ENCODE measurements at places on chromosomes 7 and 10.

- no peaks in the 10 kb centered on the region for H3K4me1 ChIP-seq
- H3K27me3 ChIP-seq, result no peaks in the 10 kb centered on the region
- no peak overlapping the region for H3K4me3 ChIP-seq
- H3K36me3 ChIP-seq, result no peaks in the 10 kb centered on the region
These were observed 44.9 kb upstream of the SHH start for GRCh38 chr7:155857141-155857540.

DNA sequence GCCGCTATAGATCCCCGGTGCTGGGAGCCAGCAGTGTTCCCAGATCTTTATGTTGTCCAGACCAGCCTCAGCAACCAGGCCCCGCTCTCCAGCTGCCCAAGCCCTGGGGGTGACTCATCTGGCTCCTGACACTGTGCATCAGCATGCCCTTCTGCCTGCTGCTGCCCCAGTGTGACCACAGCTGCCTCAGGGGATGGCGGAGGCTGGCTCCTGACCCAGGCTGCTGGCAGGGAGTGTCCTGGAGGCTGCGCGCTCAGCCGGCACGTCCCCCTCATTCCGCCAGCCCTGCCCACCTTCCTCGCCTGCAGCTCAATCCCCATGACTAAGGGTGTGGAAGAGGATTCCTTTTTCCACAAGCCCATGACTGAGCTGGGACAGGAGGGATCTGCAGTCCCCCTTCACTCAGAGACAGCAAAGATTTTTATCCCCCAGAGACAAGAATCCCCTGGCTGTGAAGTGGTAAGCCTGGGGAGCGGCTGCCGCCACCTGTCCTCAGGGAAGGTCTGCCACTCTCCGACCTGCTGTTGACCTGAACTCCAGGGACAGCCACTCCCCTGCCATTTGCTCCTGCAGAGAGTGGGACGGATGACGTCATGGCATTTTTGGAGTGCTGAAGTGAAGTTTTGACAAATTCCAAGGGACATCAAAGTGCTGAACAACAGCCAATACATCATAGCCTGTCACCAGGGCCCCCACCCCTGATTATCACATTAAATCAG, 182.8 kb upstream of the BMPER start:
- DNase-seq, result no peak
- H3K27ac ChIP-seq, result no peak overlapping the region
- H3K27me3 ChIP-seq, result no peaks in the 10 kb centered on the region
- no peaks in the 10 kb centered on the region for H3K36me3 ChIP-seq

- H3K4me1 ChIP-seq, result no peaks in the 10 kb centered on the region
- H3K36me3 ChIP-seq, result no peaks in the 10 kb centered on the region
These were observed 26.5 kb upstream of the TRIL start for GRCh38 chr7:28984631-28985030.

GRCh38 chr10:81280497-81281479, 594.2 kb upstream of the NRG3 start:
- H3K4me1 ChIP-seq, result no peaks in the 10 kb centered on the region
- H3K4me3 ChIP-seq, result no peak overlapping the region
- no peak for DNase-seq
- no peaks in the 10 kb centered on the region for H3K36me3 ChIP-seq
- no peaks in the 10 kb centered on the region for H3K27me3 ChIP-seq

GRCh38 chr10:369684-370448, 234.6 kb downstream of the ZMYND11 start:
- peaks cover 4% of the 10 kb centered on the region for H3K36me3 ChIP-seq
- H3K4me1 ChIP-seq, result no peaks in the 10 kb centered on the region
- H3K4me3 ChIP-seq, result no peak overlapping the region
- H3K27me3 ChIP-seq, result no peaks in the 10 kb centered on the region
- no peak overlapping the region for H3K27ac ChIP-seq
- no peak for DNase-seq

- no peak overlapping the region for H3K27ac ChIP-seq
- no peaks in the 10 kb centered on the region for H3K27me3 ChIP-seq
- H3K4me1 ChIP-seq, result no peaks in the 10 kb centered on the region
- DNase-seq, result no peak
- H3K4me3 ChIP-seq, result no peak overlapping the region
These were observed 97.6 kb downstream of the LMBR1 start for GRCh38 chr7:156795415-156795814.

DNA sequence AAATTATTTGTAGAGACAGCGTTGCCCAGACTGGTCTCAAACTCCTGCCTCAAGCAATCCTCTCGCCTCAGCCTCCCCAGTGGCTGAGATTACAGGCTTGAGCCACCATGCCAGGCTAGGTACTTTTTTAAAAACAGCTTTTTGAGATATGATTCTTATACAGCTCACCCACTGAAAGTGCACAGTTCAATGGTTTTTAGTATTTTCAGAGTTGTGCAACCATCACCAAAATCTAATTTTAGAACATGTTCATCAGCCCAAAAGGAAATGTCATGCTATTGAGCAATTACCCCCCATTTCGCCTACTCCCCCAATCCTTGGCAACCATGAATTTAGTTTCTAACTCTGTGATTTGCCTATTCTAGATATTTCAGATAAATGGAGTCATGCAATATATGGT, 73.7 kb downstream of the EVX1 start:
- no peak overlapping the region for H3K27ac ChIP-seq
- H3K27me3 ChIP-seq, result no peaks in the 10 kb centered on the region
- no peak overlapping the region for H3K4me3 ChIP-seq
- H3K4me1 ChIP-seq, result no peaks in the 10 kb centered on the region
- H3K36me3 ChIP-seq, result no peaks in the 10 kb centered on the region

DNA sequence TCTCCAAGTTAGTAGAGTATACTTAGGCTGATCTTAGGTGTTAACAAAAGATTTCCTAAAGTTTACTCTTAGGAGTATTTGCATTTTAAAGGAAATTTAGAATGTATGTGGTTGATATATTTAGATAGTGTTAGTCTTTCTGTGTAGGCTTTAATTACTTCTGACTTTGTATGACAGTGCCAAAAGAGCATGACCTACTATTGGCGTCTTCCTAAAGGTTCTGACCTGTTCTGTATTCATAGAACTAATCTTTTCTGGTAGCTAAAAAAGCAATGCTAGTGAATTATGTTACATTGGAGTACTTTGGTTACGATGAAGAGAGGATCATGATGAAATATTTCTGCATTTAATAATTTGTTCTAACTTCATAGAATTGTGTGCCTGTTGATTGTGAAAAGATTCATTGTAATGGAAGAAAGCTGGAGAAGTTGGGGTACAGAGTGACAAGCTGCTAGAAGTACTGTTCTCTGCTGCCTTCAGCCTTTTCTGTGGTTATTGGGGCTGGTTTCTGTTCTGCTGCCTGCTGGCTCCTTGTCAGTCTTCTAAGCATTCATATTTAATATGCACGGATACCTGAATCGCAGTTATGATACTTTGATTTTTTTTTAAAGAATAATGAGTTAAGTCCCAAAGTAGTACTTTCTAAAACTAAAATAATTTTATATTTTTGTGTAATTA, 13.2 kb downstream of the WAC start:
- no peaks in the 10 kb centered on the region for H3K27me3 ChIP-seq
- no peak overlapping the region for H3K4me3 ChIP-seq
- H3K27ac ChIP-seq, result no peak overlapping the region
- H3K36me3 ChIP-seq, result peaks cover 12% of the 10 kb centered on the region
- no peak for DNase-seq

All from effector memory CD4-positive, alpha-beta T cell (primary cell).